ENCODE measurements at places on chromosomes 11 and 22. TPM values are rescaled to one million over a fixed set of nuclear protein-coding genes. Genes with fewer than 3 reads are reported as not detected.
A peak's percentile ranks its signal among the peaks of the same experiment; 100 is the strongest.

Gene ALX4
- not detected for total RNA-seq

Gene ATP5MG
- total RNA-seq = 63.7 TPM

Gene TIGD3
- under 0.01 TPM for total RNA-seq

Gene SORL1
- under 0.01 TPM for total RNA-seq

Gene MUC6
- not detected for total RNA-seq

- DNase-seq = no peak
Measured at GRCh38 chr11:120858740-120859139, 165.2 kb upstream of the TBCEL start.

- DNase-seq = no peak
Measured at GRCh38 chr11:128947773-128948172, 5.1 kb upstream of the TP53AIP1 start.

DNA sequence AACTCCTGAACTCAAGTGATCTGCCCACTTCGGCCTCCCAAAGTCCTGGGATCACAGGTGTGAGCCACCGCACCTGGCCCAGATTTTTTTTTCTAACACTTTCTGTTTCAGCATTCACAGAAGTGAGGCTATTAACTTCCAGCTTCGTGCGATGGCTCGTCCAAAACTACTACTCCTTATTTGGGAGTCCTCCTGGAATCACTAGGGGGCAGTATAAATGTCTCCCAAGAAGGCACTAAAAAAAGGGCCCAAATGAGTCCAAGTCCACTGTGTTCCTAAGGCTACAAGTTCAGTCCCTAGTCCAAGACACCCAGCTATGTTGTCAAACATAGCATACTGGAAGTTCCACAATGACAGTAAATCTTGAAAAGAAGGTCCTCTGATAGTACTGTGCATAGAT is 63.2 kb upstream of the BIRC3 start:
- no peak for DNase-seq

DNA sequence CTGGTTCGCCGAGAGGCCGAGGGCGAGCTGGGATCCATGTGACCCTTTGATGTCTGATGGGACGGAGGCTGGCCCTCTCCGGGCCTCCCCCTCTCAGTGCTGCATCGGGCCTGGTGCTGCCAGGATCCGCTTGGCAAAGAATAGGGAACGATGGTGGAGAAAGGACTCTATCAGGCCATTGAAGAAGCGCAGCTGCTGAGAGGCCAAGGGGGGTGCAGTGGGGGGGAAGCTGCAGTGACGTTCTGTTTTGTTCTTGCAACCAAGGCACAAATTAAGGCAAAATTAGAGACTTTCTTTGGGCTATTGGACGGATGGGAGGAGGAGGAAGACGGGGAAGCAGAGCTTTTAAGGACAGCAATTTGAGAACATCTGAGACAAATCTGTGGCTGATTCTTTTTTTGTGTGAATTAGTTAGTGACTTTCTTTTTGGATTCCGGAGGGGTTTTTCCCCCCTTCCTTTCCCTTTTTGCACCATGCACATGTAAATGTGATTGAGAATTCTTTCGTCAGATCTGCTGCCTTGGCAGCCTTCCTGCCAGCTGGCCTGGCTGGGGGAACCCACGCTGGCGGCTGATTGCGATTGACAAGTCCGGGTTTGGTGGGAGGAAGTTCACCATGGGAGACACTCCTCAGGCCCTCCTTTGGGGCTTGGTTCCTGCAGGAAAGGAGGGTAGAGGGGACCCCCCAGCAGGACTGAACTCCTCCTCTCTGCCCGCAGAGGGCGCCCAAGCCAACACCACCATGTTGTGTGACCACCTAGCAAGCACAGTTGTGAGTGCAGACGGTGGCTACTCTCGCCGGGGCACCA is 214.6 kb downstream of the NTM start:
- DNase-seq = no peak

GRCh38 chr11:102986815-102987214 is 31.3 kb upstream of the MMP13 start:
- DNase-seq = no peak

DNA sequence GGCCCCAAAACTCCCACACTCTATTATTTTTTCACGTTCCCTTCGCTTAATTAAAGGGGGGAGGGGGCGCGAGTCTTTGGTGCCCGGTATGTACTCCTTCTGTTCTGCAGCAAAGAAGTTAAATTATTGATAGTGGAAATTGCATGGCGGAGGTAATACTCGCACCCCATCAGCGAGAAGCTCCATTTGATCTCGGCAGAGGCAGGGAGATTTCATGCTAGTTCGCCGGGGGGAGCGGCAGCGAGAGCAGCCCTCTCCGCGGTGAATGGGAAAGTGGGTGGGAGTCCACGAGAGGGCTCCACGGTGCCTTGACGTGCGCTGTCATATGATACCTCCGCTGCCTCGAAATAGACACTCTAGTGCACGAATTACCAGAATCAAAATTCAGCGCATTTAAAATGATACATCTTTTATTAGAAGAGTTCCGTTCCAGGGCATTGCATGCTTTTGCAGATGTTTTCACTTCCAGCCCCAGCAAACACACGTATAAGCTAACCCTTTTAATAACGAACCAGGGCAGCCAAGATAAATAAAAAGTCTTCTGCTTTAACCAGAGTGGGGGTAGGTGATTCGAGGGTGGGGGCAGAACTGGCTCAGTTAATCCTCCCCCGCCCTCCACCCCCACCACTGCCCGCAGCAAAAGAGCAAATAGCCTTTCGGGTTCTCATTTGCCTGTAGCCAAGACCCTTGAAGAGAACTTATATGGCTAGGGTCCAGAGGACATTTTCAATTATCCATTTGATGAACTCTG is 1.3 kb upstream of the BDNF start:
- no peak for DNase-seq

GRCh38 chr11:74397501-74398243 is 561 bp downstream of the PGM2L1 start:
- DNase-seq = no peak

DNA sequence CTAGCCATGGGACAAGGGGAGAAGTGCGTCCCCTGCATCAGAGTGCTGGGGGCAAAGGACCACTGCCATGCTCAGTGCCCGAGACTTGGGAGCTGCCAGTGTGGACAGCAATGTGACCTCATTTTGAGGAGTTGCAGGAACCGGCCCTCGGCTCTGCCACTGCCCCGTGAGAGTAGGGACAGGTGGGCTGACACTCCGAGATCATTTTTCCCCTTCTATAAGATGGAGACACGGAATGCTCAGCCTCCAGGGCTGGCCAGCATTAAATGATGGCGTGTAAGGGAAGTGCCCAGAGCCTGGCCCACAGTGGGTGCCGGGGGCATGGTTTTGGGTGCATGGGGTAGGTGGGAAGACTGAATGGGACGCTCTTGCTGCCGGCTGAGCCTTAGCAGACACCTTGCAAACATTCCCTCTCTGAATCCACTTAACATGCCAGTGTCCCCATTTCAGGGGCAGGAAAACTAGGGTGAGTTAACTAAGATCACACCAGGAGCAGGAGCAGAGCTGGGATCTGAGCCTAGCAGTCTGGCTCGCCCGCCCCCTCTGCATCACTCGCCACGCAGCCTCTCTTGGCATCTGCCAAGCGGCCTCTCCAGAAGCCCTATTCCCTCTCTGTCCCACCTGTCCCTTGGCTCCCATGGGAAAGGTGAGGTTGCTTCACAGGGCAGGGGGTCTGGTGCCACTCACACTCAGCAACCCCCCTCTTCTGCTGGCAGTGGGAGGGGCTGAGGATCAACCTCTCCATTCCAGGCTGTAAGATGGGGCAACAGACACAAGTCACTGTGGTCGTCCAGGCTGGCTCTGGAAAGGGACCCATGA is 13.6 kb downstream of the NPTXR start:
- DNase-seq = no peak

DNA sequence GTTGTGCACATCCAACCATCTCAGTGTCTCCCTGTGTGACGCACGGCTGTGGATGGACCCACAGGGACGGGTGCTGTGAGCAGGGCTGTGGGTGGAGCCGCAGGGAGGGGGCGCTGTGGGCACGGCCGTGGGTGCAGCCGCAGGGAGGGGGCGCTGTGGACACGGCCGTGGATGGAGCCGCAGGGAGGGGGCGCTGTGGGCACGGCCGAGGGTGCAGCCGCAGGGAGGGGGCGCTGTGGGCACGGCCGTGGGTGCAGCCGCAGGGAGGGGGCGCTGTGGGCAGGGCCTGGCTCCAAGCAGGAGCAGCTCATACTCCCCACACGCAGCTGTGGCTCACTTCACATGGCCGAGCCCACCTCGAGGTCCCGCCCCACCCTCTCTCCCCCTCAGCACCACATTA is 6.0 kb upstream of the MAPK11 start:
- peak; percentile 69 for DNase-seq

- DNase-seq = peak; percentile 61
Measured at GRCh38 chr22:40819599-40820140, 524 bp upstream of the SLC25A17 start.

DNA sequence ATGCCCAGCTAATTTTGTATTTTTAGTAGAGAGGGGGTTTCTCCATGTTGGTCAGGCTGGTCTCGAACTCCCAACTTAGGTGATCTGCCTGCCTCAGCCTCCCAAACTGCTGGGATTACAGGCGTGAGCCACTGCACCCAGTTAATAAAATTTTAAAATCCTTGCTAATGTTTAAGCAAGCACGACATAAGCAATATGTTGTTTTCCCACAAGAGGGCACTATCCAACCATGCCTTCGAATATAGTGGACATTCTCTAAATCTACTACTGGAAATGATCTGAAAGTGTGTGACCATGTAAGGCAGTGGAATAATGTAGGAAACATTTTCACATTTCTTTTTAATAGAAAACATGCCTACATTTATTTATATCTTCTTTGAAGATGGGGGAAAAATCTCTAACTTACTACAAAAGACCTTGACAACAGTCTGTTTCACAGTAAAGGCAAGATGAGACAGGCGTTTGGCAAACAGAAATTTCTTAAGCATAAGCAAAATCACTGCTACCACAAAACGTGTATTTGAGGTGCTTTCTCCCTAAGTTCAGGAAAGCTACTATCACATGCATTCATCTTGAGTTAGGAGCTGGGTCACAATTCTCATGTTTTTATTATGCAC is 38.2 kb downstream of the PITPNB start:
- peak; percentile 71 for DNase-seq

- DNase-seq = no peak
Measured at GRCh38 chr11:104105155-104105554, 58.8 kb downstream of the PDGFD start.

DNA sequence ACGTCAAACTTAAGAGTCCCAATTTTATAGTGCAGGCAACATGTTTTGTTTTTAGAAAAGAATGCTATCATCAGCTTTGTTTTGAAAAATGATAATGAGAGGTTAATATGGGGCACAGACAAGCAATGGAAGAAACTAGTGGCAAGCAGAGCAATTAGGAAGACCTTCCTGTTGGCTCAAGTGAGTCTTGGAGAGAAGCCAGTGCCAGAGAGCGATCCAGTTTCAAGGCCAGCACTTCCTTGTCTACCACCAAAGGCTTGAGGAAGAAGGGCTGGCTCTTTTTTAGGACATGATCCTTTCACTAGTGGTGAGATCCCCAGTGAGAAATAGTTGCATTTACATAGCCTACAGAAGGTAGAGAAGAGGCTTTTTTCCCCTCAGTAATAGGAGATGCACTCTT is 1340.7 kb downstream of the LRRC4C start:
- DNase-seq = no peak

DNA sequence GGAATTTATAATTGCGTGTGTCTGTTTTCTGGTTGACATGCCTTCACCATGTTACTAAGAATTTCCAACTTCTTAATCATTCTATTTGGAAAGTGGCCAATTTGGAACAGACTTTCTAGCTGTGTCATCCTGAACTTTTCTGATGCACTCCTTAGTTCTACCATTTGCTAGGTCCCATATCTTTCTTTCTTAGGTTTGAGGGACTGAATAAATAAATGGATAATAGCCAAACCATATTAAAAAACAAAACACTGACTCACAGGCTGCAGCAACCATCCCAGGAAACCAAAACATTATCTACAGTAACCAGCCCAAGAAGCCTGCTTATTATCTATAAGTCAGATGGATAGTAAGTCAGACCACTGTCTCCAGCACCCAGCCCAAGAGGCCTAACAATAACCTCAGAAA is 57.5 kb upstream of the PLET1 start:
- DNase-seq = peak; percentile 74

GRCh38 chr11:118263112-118263511 is 985 bp downstream of the MPZL2 start:
- no peak for DNase-seq

DNA sequence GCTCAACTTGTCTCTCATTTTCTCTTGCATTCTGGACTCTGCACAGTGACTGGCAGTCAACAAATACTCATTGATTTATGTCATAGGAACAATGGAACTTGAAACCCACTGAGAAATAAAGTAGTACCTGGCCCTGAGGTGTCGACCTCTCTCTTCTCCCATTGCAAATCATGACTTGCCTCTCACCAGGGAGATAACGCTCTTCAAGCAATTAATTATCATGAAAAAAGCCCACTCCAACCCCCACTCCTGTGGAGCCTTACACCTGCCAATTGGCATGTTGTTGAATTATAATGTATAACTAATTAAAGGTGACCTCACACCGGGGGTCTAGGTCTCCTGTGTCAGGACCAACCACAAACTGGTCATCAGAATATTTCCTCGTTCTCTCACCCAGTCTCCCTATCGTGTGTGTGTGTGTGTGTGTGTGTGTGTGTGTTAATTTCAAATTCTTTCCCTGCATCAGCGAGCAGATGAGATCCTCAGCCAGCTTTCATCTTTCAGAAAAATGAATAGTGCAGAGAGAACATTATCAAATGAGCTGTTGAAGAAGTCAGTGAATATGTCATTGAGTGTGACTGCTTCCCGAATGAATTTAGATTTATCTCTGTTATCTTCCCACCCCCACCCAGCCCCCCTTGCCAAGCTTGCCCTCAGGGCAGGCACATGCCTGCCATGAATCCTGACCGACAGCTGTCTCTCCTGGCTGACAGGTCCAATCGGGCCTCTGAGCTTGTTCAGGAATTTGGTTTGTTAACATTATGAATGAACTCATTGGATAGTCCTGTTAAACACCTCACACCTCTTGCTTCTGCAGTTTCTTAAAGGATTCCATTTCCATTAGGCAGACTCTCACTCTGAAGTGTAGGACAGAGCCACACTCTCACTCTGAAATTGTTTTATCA is 357.4 kb downstream of the INSC start:
- no peak for DNase-seq
